ENCODE measurements at places on chromosomes 1 and 21.

DNA sequence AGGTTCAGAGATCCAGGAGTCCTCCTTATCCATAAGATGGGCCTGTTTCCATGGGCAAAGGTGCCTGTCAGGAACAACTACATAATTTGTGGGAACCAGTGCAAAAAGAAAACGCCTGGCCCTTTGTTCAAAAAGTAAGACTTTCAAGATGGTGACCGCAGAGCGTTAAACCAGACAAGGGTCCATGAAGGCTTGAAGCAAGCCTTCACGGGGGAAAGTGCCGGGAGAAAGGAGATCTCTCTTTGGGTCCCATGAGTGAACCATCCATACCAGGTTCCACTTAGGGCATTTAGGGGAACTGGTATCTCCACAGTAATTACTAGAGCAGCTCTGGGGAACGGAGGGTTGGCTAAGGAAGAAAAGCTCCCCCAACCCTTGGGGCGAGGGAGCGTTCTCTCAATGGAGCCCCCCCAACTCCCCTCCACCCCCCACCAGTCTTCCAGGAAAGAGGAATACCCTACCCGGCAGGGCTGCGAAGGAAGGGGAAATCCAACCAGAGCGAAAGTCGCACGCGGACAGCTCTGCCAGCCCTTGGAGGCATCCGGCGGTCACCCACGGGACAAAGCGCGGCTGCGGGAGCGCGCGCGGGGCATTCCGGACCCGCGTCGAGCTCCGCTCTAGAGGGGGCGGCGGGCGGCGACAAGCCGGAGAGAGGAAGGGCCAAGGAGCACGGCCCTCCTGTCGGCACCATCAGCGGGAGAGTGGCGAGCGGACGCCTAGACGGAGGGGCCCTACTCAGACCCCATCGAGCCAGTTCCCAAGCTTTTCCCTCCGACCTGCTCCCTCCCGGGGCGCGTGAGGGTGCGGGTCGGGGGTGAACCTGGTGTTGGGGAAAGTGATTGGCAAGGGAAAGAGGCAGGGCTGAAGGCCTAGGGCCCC, 687 bp upstream of the RASSF5 start:
- no peak for DNase-seq

DNA sequence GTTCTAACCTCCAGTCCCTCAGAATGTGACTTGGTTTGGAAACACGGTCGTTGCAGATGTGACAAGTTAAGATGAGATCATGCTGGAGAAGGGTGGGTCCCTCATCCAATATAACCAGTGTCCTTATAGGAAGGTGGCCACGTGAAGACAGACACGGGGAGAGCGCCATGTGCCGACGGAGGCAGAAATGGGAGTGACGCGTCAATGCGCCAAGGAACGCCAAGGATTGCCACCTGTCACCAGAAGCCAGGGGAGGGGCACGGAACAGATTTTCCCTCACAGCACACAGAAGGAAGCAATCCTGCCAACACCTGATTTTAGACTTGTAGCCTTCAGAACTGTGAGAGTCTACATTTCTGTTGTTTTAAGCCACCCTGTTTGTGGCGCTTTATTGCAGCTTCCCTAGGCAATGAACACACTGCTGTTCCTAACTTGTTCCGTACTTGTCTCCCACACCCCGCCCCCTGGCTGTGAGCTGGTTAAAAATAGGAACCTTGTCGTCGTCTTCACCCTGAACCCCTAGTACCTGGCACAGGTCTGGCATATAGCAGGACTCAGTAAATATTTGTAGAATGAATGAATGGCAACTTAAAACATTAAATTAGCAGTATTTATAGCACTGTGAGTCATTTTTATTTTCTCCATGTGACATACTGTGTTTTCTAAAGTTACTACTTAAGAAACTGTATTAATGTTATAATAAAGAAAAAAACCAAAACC, 14.2 kb downstream of the RIMS3 start:
- DNase-seq: no peak

GRCh38 chr1:198370996-198371395, 169.5 kb downstream of the ATP6V1G3 start:
- DNase-seq: no peak

GRCh38 chr1:8416881-8417280, 99.0 kb downstream of the SLC45A1 start:
- DNase-seq: no peak

All from NCI-H1092 treated with DMSO at 0.1 percent for 48 hours (cell line).